Dermis microvascular lymphatic vessel endothelial cell (primary cell): ENCODE measurements at places on chromosomes 3 and 15. TPM values are rescaled to one million over a fixed set of nuclear protein-coding genes. Genes with fewer than 3 reads are reported as not detected.

- no peak for DNase-seq
These were observed 95.1 kb downstream of the TP63 start for GRCh38 chr3:189726277-189726676.

GRCh38 chr15:90553248-90553745, 23.6 kb downstream of the CRTC3 start:
- DNase-seq = no peak

DNA sequence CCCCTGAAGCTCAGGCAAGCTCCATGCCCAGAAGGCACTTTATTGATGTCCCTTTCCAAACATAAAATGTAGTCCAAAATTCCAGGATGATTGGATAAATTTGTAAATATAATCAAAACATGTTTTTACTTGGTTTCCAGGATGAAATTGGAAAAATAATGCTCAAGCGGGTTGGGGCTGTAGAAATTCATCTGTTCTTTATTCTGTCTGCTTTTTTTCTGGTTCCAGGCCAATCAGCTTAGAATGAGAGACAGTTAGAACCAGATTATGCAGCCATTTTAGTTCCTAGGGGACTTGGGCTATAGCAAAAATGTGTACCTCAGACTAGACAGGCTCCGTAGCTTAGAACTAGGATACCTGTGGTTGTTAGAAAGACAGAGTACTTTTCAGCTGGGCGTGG, 450.8 kb downstream of the MCTP2 start:
- no peak for DNase-seq

GRCh38 chr3:122952520-122952919, 75.0 kb downstream of the SEMA5B start:
- DNase-seq = no peak

DNA sequence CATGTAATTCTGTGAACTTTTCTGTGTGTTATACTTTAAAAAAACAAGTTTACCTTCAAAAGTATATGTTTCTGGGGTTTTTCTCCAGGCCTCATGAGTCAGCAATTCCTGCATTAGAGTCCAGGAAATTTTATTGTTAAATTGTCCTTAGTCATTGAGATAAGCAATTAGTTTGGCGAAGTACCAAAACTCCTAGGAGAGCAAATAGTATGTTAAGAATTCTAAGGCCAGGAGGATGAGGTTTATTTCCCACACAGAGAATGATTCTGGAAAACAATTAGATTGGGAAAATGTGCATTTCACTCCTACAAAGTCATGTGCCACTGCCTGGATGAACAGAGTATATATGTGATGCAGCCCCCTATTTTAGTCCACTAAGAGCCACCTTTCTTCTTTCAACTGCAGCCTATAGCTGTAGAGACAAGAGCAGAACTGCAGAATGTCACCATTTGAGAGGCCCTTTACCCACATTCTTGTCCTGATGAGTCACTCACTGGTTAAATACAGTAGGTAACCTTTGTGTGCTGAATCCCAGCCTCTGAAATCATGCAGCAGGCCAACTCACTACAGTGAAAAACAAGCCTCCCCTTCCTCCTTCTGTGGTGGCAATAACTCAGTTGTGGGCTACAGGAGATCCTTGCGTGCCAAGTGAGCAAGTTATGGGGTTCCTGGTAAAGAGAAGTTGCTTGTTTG, 452.8 kb upstream of the THBS1 start:
- peak; percentile 92 for DNase-seq

ADCY5 gene
- total RNA-seq = under 0.01 and 0.25 TPM in 2 replicates

- no peak for DNase-seq
These were observed 610.2 kb downstream of the TBL1XR1 start for GRCh38 chr3:176587089-176587488.
